ENCODE measurements at places on chromosomes 5 and 9.

DNA sequence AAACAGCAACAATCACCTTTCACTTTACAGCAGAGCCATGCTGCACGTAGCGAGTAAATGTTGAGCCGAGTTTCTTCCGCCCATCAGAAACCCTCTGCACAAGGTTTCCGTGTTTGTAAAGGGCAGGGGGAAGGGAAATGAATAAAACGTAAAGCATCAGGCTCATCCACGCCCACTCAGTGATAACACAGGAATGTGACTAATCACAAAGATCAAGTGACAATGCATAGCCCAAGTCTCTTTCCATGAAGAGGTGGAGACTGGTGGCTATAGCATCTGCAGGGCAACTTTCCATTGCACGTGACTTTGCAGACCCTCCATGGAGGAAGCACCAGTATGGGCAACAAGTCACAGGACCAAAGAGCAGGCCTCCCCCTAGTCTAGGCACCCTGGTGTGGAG is 56.6 kb downstream of the CAMSAP1 start:
- no peak for DNase-seq

GRCh38 chr5:179326122-179326927 is 18.9 kb downstream of the ADAMTS2 start:
- DNase-seq, result no peak

DNA sequence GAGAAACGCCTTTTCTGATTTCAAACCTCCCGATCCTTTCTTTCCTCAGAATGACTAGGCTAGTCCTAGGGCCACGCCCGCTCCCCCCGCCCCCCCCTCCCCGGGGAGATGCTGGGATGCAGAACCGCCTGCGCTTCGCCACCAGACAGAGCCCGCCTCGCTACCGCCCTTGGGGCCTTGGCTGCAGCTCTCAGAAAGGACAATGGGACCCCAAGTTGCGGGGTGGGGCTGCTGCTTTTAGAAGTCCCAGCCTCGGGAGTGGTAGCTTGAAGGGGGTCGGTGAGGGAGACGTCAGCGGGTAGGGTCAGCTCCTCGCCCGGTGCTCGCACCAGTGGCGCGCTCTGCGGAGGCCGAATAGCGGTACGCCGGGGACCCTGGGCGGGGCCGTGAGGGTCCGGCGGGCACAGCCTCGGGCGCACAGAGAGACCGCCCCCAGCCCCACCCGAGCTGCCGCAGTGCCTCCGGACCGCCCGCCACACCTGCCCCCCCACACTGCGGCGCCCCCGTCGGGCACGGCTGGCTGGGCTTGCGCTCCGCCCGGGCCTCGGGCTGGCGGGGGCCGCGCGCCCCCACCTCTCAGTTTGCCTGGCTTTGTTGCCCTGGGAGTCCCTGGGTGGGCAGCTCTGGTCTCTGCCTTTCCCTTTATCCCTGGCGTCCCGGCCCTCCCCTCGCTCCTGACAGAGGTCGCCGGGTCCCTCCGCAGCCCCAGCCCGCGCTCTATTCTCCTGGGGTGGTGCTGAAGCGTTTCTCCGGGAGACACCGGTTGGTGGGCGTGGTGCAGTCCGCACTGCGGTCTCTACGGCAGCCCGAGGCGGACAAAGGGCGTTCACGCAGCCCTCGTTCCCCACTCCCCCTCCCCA is 1.2 kb downstream of the MAP1B start:
- DNase-seq, result no peak

- DNase-seq, result no peak
Measured at GRCh38 chr5:886716-887325, 5.8 kb downstream of the BRD9 start.

- no peak for DNase-seq
Measured at GRCh38 chr9:113274474-113275156, 757 bp downstream of the CDC26 start.

- DNase-seq, result no peak
Measured at GRCh38 chr5:173772384-173773059, 115.6 kb upstream of the CPEB4 start.

GRCh38 chr5:59321642-59322041 is 571.9 kb downstream of the PDE4D start:
- DNase-seq, result no peak

DNA sequence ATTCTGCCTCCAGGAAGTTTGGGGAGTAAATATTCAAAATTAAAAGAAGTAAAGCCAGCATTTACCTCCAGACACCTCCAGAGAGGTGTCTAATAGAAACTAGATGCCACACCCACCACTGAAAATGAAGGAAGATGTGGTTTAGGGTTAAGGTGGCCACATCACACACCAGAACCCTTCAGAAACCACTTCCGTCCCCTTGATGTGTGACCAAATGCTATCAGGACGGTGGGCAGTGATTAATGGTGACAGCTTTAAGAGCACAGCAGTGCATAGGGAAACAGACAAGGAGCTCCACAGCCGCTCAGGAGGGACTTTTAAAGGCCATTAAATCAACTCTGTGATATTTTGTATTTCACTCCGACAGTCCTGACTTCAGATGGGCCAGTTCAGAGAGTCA is 295.2 kb downstream of the BRINP1 start:
- DNase-seq, result no peak

DNA sequence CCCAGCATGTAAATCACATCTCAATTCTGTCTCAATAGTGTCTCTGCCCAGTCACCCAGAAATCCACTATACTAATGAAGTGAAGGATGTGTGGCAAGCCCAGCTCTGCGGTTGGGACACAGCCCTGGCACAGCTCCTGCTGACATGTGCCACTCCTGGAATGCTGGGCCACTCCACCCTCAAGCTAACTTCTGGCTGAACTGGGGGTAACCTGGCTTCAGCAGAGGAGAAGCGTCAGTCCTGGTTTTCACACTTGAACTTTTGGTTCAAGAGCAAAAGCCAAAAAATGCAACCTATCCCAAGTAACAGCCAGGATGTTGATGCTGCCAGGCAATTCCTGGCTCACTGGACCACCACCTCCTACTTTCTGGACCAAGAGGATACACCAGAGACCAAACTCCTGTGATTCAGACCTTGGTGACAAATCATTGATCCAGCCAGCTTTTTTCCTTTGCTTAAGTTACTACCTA is 86.4 kb downstream of the ARRDC3 start:
- DNase-seq, result no peak

- DNase-seq, result no peak
Measured at GRCh38 chr5:79971156-79971555, 19.9 kb downstream of the MTX3 start.

- DNase-seq, result no peak
Measured at GRCh38 chr5:51566953-51567352, 183.7 kb downstream of the ISL1 start.

GRCh38 chr5:38396766-38397165 is 138.4 kb downstream of the EGFLAM start:
- DNase-seq, result no peak

- DNase-seq, result no peak
Measured at GRCh38 chr5:81785322-81785721, 34.4 kb upstream of the SSBP2 start.

- DNase-seq, result no peak
Measured at GRCh38 chr5:144478565-144478964, 307.9 kb downstream of the KCTD16 start.

- no peak for DNase-seq
Measured at GRCh38 chr5:35319333-35320002, 89.2 kb upstream of the PRLR start.

DNA sequence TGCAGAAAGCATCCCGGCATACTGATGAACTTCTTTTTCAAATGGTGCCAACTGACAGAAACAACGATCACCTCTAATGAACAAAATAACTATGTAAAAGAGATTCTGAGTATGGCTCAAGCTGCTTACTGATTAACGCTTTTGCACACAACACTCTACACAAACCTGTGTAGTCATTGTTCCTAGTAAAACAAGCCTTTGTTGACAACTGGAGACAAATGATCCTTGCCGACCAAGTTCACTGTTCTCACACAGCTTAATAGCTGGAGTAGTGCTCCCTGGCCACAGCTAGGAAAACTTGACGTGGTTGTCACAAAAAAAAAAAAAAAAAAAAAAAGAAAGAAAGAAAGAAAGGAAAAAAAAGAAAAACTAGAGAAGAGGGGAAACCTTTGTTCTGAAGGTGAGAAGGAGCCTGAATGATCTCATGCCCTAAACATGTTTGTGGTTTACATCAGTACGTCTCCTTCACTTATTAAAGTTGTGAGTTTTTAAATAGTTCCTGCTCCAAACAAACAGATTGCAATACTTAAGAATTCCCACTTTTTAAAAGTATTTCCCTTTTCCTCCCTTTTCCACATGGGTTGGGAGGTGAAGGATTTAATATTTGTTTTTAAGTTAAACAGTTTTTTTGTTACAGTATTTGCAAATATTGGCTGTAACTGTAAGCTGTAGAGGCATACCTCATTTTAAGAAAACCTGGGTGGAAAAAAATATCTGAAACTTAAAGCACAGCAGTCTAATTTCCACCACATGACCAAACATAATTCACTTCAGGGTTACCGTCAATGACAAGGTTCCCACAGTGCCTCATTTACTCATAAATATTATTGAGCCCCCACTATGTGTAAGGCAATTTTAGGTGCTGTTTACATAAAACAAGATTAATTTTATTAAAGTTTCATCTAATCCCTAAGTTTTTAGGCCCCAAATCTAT is 63.7 kb downstream of the GLIS3 start:
- no peak for DNase-seq

DNA sequence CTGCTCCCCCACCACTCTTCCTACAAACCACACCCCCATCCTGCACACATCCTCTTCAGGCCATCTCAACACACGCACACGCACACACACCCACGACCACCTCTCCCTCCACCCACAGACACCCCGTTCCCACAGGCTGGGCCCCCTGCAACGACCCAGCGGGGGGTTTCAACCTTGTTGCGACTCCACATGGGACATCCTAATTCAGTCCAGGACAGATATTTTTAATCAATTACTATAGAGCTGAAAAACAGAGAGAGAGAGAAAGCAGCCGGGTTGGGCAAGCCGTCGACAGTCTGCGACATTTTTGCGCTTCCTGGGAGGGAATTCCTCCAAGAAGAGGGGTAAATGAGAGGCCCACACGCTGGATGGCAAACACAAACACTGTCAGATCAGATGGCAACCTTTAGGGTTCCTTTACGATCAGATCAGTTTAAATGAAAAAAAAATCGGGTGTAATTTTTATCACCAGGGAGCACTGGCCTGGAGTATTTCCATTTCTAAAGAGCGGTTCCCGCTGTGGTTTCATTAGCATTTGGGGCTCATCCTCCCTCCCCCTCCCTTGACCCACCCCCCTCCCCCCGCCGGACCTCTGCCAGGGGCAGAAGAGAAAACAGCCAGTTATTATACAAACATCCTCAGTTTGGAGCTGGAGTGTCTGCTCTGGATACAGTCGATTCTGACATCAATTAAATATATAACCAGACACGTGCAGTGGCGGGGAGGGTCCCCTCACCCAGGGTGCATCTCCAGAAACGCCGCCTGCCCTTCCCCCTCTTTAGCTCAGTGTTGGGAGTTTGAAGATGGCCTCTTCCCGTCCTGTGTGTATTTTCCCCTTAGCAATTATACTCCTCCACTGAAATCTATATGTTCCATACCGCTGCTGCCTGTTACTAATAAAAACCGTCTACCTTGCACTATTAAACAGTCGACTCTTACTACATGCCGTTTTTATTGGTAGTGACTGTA is 2.3 kb upstream of the IRX2 start:
- no peak for DNase-seq

- DNase-seq, result no peak
Measured at GRCh38 chr5:84227236-84227635, 157.4 kb downstream of the EDIL3 start.

DNA sequence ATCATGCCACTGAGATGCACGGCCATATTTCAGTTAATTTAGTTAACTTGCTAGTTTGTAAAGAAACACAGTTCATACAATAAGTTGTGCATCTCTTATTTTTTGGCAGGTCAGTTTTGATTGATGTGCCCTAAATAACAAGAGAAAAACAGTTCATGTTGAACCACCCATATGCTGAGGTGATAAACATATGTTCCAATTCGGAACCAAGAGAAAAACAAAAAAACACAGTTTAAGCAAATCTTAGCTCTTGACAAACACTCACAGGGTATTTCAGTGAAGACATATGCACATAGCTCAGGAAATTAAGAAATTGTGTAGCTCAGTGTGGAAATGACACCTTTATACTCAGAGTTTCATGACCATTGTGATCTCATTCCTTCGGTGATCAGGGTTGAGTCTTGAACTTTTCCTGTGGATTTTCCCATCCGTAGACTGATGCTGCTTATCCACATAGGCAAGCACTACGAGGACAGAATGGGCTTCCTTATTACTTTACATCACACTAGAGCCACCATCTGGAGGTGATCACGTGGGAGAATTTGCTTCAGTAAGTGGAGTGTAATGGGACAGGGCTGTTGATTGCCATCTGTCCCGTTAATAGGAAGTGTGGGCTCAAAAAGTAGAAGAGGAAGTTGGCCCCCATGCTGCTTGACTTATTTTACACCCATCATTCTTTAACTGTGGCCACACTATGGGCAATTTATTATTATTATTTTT is 773.0 kb downstream of the MTRR start:
- no peak for DNase-seq

DNA sequence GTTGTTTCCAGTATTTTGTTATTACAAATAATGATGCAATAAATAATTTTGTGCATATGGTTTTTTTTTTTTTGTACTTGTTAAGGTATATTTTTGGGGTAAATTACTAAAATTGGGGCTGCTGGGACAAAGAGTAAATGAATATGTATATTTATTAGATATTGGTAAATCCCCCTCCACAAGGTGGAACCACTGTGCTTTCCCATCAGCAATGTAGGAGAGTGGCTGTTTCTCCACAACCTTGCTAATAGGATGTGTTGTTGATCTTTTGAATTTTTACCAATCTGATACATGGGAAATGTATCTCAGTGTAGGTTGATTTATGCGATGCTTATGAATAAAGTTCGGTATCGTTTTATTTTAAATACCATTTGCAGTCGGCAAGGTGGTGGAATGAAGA is 118.1 kb downstream of the TRPM3 start:
- no peak for DNase-seq

GRCh38 chr5:168314735-168315411 is 23.4 kb downstream of the WWC1 start:
- no peak for DNase-seq

GRCh38 chr9:89835666-89836065 is 230.9 kb downstream of the GADD45G start:
- DNase-seq, result no peak

DNA sequence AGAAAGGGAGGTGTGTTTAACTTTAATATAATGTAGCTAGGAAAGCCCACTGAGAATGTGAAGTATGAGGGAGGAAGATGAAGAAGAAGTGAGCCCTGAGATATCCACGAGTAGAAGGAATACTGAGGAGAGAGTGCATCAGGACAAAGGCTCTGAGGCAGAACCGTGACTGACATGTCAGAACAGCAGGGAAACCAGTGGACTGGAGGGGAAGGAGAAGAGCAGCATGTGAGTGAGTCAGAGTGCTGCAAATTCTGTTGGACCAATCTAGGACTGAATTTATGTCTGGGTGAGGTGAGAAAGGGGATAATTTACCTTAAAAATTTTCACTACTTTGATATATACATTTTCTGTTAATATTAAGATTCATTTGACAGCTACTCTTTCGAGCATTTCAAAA is 110.3 kb downstream of the ST8SIA4 start:
- no peak for DNase-seq

GRCh38 chr5:59517926-59518585 is 375.5 kb downstream of the PDE4D start:
- no peak for DNase-seq

Data from stimulated activated CD8-positive, alpha-beta memory T cell treated with anti-CD3 and anti-CD28 coated beads, Interleukin-7, amount 100 ng/mL, for 1 hour (primary cell).